ENCODE measurements at places on chromosomes 7 and 10. TPM values are rescaled to one million over a fixed set of nuclear protein-coding genes. Genes with fewer than 3 reads are reported as not detected.
A peak's percentile ranks its signal among the peaks of the same experiment; 100 is the strongest.

GRCh38 chr10:132371641-132372081, 25.3 kb upstream of the PWWP2B start:
- H3K4me1 ChIP-seq: no peaks in the 10 kb centered on the region
- peak overlapping the region; percentile 13 for H3K27ac ChIP-seq

- no peaks in the 10 kb centered on the region for H3K4me1 ChIP-seq
- H3K27me3 ChIP-seq: no peaks in the 10 kb centered on the region
- no peak overlapping the region for H3K27ac ChIP-seq
- no peaks in the 10 kb centered on the region for H3K36me3 ChIP-seq
Measured at GRCh38 chr10:17112566-17112965, 17.0 kb downstream of the CUBN start.

- no peak for DNase-seq
- H3K4me1 ChIP-seq: no peaks in the 10 kb centered on the region
- no peaks in the 10 kb centered on the region for H3K36me3 ChIP-seq
- no peak overlapping the region for H3K27ac ChIP-seq
- no peaks in the 10 kb centered on the region for H3K27me3 ChIP-seq
Measured at GRCh38 chr10:24439935-24440334, 231.0 kb downstream of the KIAA1217 start.

GRCh38 chr7:103116991-103117390, 31.9 kb downstream of the NAPEPLD start:
- H3K36me3 ChIP-seq: peaks cover 89% of the 10 kb centered on the region
- no peaks in the 10 kb centered on the region for H3K4me1 ChIP-seq
- no peak for DNase-seq
- H3K27me3 ChIP-seq: no peaks in the 10 kb centered on the region
- no peak overlapping the region for H3K27ac ChIP-seq

- no peaks in the 10 kb centered on the region for H3K36me3 ChIP-seq
- no peaks in the 10 kb centered on the region for H3K27me3 ChIP-seq
- no peak overlapping the region for H3K4me3 ChIP-seq
- H3K4me1 ChIP-seq: peaks cover 47% of the 10 kb centered on the region
- H3K27ac ChIP-seq: peak overlapping the region; percentile 75
Measured at GRCh38 chr10:13788711-13789447, 202.1 kb downstream of the PRPF18 start.

- no peak for DNase-seq
- no peaks in the 10 kb centered on the region for H3K4me1 ChIP-seq
- H3K4me3 ChIP-seq: no peak overlapping the region
- no peaks in the 10 kb centered on the region for H3K36me3 ChIP-seq
- no peak overlapping the region for H3K27ac ChIP-seq
Measured at GRCh38 chr10:50231515-50232260, 19.6 kb downstream of the ASAH2 start.

The SNX10 gene
- total RNA-seq: 31.0 TPM

The CNPY1 gene
- total RNA-seq: not detected

The SAMD9L gene
- 43.3 TPM for total RNA-seq

Data from spleen (tissue), 13 donors.